Stimulated activated CD4-positive, alpha-beta T cell treated with anti-CD3 and anti-CD28 coated beads, Interleukin-1b, Interleukin-23, amount 100 ng/mL, for 4 hours (primary cell): ENCODE measurements at places on chromosomes 1 and 21.

- DNase-seq, result no peak
Measured at GRCh38 chr21:42160111-42160721, 58.7 kb upstream of the ABCG1 start.

- DNase-seq, result no peak
Measured at GRCh38 chr1:156590326-156591180, 1.0 kb upstream of the NAXE start.

DNA sequence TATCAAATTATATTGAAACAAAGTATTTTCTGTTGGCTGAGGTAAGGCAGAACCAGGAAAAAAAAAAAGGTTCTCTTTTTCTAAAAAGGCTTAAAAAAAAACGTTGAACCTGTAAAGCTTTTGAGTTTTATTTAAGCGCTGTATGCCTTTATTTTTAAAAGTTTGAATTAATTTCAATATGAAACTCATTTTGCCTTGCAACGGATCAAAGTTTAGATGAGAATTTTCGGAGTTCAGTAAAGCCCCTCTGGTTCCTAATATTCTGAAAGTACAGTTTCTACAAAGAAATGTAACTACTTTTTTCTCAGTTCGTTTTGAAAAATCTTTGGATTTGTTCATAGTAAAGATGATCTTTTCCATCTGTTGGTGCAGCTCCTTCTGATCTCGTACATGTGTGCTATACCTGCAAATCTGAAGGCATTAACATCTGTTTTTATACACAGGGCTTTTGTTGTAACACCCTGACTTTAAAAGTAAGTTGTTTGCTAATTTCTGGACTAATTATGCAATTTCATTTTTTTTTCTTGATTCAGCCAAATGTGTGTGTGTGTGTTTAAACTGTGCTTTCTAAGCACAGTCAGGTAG lies 1.7 kb downstream of the ZBTB18 start:
- no peak for DNase-seq

- DNase-seq, result no peak
Measured at GRCh38 chr1:169109561-169110134, 3.2 kb downstream of the ATP1B1 start.

DNA sequence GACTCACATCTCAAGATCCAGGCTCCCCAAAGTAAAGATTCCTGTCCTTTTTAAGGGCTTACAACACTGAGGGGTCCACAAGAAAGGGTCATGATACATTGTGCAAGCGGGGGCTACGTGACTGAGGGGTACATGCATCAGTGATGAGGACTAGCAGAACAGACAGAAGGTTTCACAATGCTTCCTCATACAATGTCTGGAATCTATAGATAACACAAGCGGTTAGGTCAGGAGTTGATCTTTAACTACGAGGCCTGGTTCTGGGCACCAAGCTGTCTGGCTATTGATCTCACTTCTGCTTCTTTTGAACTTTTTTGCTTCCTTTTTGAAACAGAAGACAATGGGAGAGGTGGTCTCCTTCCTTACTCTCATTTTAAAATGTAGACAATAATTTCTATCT lies 718.6 kb downstream of the AMY1C start:
- no peak for DNase-seq

DNA sequence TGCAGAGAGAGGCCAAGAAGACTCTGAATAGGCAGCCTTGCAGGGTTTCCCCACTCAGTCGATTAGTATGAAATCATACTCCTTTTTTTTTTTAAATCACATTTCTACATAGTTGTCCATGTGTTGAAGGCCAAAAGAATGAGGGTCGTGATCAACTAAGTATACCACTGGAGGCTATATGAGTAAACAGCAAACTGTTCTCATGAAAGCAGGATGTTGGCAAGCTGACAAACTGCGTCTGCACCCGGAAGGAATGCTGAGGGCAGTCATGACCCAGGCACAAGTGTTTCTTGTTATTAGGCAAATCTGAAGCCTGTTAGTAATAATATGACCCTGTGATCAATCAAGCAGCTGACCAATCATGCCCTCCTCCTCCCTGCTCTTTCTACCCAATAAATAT lies 213.2 kb downstream of the USH2A start:
- no peak for DNase-seq

GRCh38 chr1:6425658-6426057 lies 1.1 kb downstream of the ESPN start:
- DNase-seq, result no peak

GRCh38 chr1:97433094-97433823 lies 487.6 kb downstream of the DPYD start:
- no peak for DNase-seq

- no peak for DNase-seq
Measured at GRCh38 chr1:219965285-219966070, 37.1 kb upstream of the SLC30A10 start.

DNA sequence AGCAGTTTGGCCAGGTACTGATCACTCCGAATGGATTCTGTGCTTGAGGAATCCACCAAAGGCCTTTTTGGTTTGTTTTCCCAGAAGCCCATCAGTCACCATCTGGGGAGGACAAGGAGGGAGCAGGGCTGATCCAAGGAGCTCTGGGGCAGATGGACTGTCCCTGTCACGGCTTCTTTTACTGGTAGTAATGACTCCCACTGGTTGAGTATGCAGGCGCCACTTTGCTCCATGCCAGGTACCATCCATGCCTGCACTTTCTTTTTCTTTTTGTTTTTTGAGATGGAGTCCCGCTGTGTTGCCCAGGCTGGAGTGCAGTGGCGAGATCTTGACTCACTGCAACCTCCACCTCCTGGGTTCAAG lies 101.7 kb downstream of the UBIAD1 start:
- no peak for DNase-seq

- DNase-seq, result no peak
Measured at GRCh38 chr21:26565111-26565510, 8.0 kb downstream of the CYYR1 start.

DNA sequence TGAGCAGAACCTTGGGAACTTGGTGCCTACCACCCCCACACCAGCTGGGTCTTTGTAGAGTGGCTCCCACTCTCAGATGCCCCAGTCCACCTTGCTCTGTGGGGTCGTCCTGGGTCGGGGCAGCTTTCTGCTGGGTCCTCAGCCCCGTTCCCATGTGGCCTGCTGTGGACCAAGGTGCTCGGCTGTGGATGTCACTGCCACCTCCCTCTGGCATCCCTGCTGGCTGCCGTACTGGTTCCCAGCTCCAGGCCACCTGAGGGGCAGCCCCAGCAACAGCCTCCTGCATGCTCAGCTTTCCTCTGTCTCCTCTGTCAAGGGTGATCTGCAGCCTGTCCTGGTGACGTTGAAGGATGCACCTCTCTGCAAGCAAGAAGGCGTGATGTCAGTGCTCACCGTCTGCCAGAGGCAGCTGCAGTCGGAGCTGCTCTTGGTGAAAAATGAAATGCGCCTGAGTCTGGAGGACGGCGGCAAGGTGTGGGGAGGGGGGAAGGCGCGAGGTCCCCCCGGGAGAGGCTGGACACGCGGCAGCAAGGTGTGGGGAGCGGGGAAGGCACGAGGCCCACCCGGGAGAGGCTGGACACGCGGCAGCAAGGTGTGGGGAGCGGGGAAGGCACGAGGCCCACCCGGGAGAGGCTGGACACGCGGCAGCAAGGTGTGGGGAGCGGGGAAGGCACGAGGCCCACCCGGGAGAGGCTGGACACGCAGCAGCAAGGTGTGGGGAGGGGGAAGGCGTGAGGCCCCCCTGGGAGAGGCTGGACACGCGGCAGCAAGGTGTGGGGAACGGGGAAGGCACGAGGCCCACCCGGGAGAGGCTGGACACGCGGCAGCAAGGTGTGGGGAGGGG lies 45.9 kb upstream of the DIP2A start:
- no peak for DNase-seq

DNA sequence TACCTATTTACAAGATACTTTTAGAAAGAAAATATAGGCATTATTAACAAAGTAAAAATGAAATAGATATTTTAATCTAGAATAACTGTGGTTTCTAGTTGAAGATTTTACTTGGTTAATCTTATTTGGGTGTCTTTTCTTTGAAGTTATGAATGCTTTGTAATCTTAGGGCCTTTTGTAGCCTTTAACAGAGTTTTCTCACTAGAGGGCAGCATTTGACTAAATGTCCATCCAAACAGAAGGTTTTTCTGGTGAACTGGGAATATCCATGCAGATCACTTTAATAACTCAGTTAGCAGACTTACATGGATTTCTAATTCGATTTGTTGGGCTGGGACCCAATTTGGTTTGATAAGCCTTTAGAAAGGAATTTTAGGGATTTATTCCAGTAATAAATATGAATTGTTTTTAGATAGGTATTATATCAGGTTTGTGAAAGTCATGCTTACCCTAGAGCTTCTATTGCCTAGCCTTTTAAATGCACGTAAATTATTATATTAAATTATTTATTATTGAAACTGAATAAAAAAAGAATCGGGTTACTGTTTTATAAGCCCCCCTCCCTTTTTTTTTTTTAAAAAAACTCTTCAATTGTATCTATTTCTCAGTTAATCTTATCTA lies 119.7 kb downstream of the ZNF326 start:
- no peak for DNase-seq

- no peak for DNase-seq
Measured at GRCh38 chr1:206662396-206663092, 22.2 kb upstream of the MAPKAPK2 start.

DNA sequence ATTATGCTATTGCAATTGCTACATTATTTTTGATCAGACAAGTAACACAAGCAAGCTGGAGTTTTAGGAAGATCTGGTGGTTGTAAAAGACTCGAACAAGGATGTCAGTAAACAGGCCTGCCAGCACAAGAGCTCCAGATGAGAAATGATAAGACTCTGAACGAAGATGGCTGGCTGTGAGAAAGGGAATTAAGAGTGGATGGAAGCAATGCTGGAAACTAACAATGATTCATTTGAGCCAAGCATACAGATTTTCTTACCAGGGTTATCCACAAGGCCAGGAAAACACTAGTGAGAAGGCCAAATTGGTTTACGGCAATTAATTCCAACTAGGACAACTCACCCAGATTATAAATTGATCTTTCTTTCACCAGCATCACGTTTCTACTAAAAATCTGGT lies 54.2 kb downstream of the NRIP1 start:
- no peak for DNase-seq

DNA sequence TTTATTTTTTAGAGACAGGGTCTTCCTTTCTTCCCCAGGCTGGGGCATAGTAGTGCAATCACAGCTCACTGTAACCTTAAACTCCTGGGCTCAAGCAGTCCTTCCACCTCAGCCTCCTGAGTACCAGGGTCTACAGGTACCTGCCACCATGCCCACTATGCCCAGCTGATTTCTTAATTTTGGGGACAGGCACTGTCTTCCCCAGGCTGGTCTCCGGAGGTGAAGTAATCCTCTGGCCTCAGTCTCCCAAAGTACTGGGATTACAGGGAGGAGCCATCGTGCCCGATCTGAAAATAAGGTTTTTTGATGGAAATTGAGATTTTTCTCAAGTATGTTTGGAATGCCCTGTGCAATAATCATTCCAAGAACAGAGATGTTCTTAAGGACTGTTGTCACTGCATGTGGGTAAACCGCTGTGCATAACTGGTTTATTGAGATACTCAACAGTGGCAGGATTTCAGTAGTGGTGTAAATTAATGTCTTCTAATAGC lies 934 bp upstream of the MSH4 start:
- DNase-seq, result no peak

- no peak for DNase-seq
Measured at GRCh38 chr21:38913120-38913892, 107.6 kb downstream of the ETS2 start.

DNA sequence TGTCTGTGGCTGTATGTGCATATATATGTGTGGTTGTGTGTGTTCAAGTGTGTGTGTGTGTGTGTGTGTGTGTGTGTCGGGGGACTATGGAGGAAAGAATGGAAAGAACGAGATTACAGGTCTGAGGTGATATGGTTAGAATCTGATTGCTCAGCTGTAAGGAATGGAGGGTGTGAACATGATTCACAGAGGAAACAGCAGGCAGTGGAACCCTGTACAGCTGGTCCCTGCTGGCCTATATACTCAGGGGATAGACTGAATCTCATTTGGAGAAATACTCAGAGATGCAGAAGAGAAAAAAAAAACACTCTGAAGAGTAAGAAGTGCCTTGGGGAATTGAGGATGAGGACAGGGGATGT lies 180.1 kb upstream of the ESRRG start:
- DNase-seq, result no peak

GRCh38 chr1:204565617-204566582 lies 49.7 kb downstream of the MDM4 start:
- DNase-seq, result no peak

DNA sequence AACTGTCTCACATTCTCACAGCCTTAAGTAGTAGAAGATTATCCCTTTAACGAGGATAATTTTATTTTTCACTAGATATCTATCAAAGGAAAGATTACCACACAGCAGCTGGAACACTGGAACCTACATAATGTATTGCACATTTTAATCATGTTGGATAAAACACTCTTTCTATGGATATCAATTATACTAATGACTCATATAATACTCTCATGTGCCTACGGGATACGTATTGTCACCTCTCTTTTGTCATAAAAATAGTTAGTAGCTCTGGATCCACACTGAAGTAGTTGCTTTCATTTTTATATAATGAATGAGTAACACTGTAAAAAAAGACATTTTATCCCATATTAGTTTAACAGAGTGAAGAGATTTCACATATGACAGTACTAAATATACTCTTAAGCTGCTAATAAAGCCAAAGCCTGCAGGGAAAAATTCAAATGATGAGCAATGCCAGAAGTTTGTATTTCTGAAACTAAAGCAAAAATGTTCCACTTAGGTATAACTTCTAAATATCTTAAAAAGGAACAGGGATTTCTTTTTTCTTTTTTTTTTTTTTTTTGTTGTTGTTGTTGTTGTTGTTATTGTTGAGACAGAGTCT lies 408.7 kb upstream of the PKN2 start:
- DNase-seq, result no peak

- DNase-seq, result no peak
Measured at GRCh38 chr1:85587841-85588240, 7.3 kb downstream of the CCN1 start.

DNA sequence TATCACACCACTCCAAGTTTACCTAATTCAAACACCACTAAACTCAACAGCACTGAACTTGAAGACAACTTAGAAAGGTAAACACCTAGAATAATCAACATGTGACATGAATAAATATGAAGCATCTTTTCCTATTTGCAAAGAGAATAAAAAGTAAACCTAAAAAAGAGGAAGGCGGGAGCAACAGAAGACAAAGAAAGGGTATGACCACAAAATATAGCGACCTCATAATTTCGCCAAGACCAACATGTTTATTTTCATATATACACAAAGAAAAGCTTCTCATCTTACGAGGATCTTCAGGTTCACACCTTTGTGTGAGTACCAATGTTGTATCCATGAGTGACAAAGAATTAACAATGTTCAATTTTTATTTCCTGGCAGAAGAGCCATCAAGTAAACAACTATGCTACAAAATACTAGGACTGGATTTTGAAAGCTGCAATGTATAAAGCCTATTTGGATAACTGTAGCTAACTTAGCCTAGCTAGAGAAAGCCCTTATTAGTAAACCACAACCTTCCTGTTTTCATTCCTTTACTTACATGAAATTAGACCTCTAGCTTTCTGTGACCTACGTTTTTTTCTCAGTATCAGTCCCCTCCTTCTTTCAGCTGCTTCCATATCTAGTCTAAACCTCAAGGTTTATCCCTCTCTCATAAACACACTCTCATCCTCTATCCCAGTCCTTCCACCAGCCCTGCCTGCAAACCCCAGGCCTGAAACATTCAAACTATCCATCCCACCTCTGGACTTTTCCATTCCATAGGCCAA lies 21.3 kb upstream of the PHTF1 start:
- DNase-seq, result no peak

- no peak for DNase-seq
Measured at GRCh38 chr1:164579381-164579780, 20.4 kb downstream of the PBX1 start.

GRCh38 chr1:107480548-107481415 lies 339.9 kb downstream of the NTNG1 start:
- DNase-seq, result no peak

- DNase-seq, result no peak
Measured at GRCh38 chr1:184503221-184503749, 116.5 kb downstream of the C1orf21 start.
